ENCODE measurements at places on chromosomes 6 and 20. TPM values are rescaled to one million over a fixed set of nuclear protein-coding genes. Genes with fewer than 3 reads are reported as not detected.

ZSCAN31 gene
- 31.2 TPM for total RNA-seq

LAMA2 gene
- 103 TPM for total RNA-seq

CCN5 gene
- total RNA-seq: 266 TPM

ZC3H12D gene
- total RNA-seq: 0.09 TPM

BPIFA1 gene
- total RNA-seq: not detected

PBOV1 gene
- not detected for total RNA-seq

ZBTB2 gene
- 1.4 TPM for total RNA-seq

DNA sequence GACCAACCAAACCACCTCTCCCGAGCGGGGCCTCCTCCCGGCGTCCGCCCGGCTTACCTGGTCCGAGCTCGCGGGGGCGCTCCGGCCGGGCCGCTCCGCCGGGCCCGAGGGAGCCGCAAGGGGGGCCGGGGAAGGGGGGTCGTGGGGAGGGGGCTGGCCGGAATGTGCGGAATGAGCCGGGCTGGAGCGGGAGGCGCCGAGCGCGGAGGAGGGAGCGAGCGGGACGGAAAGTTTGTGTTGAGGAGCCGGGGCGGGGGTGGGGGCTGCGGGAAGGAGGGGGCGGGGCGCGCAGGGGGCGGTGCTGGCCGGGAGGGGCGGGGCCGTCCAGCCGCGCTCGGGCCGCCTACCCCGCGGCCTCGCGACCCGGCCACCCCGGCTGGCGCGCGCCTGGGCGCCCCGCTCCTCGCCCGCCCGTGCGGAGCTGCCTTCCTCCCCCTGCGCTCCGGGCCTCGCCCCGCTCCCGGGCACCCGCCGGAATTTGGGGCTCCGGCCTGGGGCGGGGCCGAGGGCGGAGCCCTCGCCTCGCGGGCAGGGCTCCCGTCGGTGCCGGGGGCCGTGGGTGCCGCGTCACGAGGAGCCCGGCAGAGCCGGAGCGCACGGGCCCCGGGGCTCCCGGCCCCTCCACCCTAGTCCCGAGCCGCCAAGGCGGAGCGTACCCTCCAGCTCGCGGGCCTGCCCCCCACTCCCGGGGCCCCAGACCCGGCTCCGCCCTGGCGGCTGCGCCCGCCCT, at the start of gene TEAD3:
TEAD3 (minus strand) TSS at position 239 of the 730 bp plus-strand sequence.
- DNase-seq: peak; percentile 40

GRCh38 chr6:659716-660581, 3.0 kb upstream of the HUS1B start:
- no peak for DNase-seq

- DNase-seq: peak; percentile 90
Measured at GRCh38 chr6:47169785-47170616, 127.9 kb upstream of the ADGRF1 start.

DNA sequence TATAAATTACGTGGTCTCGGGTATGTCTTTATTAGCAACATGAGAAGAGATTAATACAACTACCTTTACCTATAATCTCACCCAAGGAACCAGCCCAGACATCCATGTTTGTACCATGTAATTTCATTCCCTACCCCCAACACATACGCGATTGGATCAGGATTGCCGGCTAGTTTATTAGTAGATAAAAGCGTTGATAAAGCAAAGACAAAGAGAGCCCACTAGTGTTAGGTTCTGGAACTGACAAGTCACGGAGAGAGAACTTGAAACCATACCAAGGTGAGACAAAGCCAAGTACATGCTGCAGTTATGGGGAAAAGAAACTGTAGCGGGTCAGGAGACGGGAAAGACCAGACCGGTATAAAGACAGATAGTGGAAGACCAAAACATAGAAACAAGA, 37.4 kb upstream of the FAM135A start:
- no peak for DNase-seq

DNA sequence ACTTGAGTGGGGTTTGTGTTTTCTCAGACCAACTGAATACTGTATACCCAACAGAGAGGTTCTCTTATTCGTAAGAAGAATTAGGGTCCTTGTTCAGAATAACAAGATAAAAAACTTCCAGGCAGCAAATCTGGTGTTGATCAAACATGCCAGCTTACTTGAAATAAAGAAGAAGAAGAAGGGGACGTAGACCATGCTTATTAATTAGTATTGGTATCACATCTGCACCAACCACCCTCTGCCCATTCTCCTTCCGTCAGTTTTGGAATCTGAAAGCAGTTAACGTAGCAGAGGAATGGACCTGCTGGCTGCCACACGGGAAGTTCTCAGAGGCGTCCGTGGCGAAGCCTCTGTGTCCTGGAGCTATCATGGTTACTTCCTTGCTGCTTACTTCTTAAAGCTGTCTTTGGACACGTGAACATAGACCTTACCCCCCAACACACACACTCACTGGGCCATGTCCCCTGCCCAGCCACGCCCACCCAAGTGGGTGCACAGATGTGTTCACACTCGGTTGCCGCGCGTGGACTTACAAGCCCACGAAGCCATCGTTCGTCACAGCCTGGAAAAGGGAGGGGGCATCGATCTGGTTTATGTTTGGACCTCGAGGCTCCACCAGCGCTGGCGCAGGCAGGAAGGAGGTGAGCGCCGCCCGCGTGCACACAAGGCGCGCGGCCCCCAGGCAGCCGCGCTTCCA, 4.1 kb upstream of the DLL1 start:
- DNase-seq: no peak

GRCh38 chr20:38117635-38118034, 47.4 kb downstream of the TGM2 start:
- DNase-seq: peak; percentile 72

DNA sequence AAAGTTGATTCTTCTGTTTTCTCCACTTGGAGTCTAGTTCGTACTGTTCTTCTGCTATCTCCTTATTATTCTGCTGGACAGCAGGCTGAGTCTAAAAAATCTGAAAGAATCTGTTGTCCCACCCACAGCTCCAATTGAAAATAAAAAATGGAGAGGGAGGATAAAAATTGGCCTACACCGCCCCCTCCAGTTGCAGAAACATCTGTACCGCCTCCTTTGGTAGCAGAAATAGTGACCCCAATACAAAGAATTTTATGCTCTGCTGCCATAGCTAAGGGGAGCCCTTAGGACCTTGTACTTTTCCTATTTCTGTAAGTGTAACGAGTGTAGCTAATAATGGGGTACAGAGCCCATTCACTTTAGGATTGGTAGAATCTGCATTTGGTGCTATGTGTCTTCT, 4.9 kb upstream of the FKBP1A start:
- DNase-seq: peak; percentile 58

GRCh38 chr20:59074456-59074855, 31.9 kb upstream of the PRELID3B start:
- peak; percentile 30 for DNase-seq

DNA sequence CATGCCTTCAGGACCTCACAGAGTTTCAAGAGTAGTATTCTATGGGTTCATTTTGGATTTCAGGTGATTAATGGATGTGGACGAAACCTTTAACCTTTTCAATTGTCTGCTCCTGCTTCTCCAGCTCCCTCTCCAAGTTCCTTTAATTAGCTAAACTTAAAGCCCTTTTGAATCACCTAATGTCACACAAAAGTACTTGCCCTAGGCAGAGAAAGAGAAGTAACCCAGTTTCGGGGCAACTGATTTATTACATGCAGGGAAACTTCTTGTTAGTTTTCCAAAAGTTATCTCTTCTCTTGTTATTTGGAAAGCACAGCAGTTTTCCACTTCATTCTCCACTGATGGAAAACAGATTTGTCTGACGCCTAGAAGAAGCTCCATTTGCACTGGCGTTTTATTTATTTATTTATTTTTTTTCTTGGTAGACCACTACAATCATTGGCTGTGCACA, 407.7 kb upstream of the JARID2 start:
- peak; percentile 81 for DNase-seq

GRCh38 chr20:8532169-8532568, 400.1 kb downstream of the PLCB1 start:
- no peak for DNase-seq

DNA sequence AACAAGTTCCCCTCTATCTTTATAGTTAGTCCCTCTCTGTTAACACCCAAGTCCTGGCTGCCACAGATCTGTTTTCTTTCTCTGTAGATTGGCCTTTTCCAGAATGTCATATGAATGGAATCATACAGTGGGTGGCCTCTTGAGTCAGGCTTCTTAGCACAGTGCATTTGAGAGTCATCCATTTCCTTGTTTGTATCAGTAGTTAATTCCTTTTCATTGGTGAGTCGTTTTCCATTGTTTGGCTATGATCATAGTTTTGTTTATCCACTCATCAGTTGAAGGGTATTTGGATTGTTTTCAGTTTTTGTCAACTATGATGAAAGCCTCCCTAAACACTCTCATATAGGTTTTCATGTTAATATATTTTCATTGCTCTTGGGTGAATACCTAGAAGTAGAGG, 248.3 kb downstream of the ARID1B start:
- no peak for DNase-seq

DNA sequence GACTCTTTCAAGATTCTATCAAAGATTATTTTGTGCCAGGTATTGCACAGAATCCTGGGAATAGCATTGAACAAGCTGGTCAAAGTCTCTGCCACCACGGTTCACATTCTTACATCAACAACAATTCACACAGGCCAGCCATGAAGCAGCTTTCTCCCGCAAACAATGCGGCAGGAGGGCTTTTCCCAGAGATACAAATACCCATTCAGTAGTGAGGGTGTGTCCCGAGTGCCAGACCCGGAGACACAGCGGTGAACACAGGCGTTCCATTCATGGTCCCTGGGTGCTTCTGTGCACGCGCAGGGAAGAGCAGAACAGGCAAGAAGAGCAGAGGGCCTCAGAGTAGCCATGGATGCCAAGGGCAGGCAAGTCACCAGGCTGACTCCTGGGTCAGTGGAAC, 83.3 kb upstream of the PDE10A start:
- DNase-seq: no peak

GRCh38 chr6:64786736-64787135, 920.3 kb downstream of the EYS start:
- DNase-seq: no peak

- DNase-seq: no peak
Measured at GRCh38 chr20:25203871-25204320, 8.4 kb downstream of the ENTPD6 start.

DNA sequence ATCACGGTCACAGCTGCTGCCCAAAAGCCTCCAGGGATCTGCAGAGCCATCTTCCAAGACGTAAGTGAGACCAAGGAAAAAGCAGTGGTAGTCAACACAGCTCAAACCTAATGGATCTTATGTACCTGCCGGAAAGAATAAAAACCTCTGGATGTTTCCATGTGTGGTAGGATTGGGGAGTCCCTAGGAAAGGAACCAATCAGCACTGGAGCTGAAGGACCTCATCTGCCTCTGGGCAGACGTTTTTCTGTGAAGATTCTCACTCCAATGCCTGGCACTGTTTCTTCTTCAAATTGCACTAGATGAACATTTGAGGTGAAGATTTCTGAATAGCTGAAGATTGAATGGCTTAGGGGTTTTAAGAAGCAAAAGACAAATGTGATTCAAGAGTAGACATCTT, at the start of gene HLA-DQB2:
HLA-DQB2 (minus strand) TSS at position 112 of the 400 bp plus-strand sequence; CDS start at position 50, 62 bp downstream.
- DNase-seq: no peak

DNA sequence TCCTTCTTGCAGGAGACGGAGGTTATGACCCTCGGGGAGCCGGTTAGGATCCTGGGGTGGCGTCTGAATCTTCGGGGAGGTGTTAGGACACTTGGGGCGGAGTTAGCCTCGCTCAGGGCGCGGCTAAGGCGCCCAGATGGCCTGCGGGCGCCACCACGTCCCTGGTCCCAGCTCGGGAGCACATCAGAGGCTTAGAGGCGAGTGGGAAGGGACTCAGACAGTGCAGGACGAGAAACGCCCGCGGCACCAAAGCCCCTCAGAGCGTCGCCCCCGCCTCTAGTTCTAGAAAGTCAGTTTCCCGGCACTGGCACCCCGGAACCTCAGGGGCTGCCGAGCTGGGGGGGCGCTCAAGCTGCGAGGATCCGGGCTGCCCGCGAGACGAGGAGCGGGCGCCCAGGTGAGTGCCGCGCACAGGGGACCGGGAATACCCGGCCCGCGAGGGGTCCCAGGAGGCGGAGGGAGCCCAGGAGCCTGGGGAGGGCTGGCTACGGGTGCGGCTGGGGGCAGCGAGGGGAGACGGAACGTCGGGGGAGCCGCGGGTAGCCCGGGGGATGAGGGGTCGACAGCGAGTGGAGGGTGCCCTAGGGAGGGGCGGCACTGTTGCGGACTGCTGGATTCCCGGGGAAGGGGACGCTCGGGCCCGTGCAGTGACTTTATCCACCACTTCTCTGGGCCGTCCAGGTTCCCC, at the start of gene HCK:
HCK (plus strand) TSS at position 153 of the 688 bp plus-strand sequence.
- DNase-seq: no peak

- peak; percentile 73 for DNase-seq
Measured at GRCh38 chr20:62971950-62972844, 19.7 kb downstream of the SLC17A9 start.

DNA sequence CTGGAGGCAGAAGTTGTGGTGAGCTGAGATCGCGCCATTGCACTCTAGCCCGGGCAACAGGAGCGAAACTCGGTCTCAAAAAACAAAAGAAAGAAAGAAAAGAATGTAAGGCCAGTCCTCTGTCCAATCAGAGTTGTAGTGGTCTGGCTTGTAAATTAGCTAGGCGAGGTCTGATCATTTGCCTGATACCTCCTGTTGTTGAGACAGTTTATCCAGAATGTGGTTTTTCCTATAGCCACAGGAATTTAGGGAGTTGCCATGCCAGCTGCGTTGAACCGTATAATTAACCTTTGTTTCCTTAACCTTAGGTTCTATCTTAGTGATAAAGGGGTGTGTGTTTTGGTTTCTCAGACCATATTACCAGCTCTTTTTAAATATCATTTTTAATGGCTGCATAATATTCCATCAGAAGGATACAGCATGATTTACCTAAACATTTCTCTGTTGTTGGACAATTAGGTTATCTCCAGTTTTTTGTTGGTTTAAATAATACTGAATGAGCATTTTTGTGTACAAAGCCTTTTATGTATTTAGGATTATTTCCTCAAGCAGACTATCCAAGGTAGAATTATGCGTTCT, 11.7 kb upstream of the PPARD start:
- no peak for DNase-seq

GRCh38 chr6:73521351-73521985, 636 bp upstream of the EEF1A1 start:
- DNase-seq: peak; percentile 89

- DNase-seq: no peak
Measured at GRCh38 chr6:28211840-28212509, 13.1 kb upstream of the ZSCAN9 start.

- DNase-seq: no peak
Measured at GRCh38 chr20:32188376-32189122, 19.0 kb downstream of the PLAGL2 start.

- DNase-seq: peak; percentile 63
Measured at GRCh38 chr6:37171201-37171969, 1.4 kb downstream of the PIM1 start.

DNA sequence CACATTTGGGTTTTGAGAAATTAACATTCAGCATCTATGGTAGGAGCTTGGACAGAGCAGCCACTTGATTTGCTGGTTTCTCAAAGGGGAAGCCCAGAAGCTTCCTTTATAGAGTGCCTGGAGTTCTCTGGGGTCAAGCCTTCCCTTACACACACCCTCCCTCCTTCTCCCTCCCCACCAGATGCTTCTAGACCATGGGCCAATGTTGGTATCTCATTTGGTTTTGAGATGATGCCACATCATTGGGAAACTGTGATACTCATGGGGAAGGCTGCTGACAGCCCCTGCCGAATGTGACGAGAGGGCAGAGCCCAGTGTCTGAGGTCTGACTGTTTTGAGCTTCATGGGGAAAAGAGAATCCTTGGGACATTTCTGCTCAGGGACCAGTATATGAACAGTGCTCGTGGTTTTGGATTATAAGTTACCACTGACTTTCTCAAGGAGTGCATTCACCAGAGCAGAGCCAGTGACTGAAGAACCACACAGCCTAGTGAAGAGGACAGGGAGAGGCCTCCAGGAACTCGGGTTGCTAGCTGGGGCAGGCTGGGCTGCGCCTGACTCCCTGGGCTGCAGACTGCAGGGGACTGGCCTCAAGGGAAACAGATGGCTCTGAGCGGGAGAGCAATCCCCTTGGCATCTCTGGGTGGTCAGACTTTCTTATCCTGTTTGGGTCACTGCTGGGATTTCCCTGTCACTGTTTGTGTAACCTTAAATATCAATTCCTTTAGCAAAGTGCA, 46.4 kb upstream of the CST5 start:
- DNase-seq: no peak

Measured in fibroblast of the aortic adventitia (primary cell).